ENCODE measurements at places on chromosomes 4 and X. TPM values are rescaled to one million over a fixed set of nuclear protein-coding genes. Genes with fewer than 3 reads are reported as not detected.

The DAPP1 gene
- total RNA-seq: 9.6 TPM

The PABPC1L2A gene
- total RNA-seq: not detected

- no peak for DNase-seq
These were observed 70.3 kb downstream of the TMEM154 start for GRCh38 chr4:152609481-152609880.

- no peak for DNase-seq
These were observed 231.1 kb downstream of the SLC39A8 start for GRCh38 chr4:102114118-102114630.

All from PC-9 (cell line).